AG09309 (cell line): ENCODE measurements at places on chromosomes 4 and X.
A peak's percentile ranks its signal among the peaks of the same experiment; 100 is the strongest.

DNA sequence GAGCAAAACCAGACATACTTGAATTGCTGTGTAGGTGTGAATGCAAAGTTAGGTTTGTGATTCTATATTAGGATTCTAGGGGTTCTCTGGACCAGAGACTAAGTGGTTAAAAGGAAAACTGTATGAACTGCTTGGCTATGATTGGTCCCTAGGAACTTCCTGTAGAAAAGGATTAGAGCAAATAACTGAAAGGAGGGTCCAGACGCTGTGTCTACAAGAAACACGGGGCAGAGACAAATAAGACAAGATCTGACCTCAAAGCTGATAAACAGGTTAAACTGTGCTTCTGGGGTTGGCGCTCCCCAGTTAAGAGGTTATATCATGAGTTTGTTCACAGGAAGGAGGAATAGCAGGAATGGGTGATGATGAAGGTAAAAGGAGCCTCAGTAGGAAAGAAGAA lies 183.6 kb downstream of the MGST2 start:
- DNase-seq: no peak

GRCh38 chr4:16066586-16067128 lies 17.2 kb downstream of the PROM1 start:
- DNase-seq: no peak

- DNase-seq: no peak
Observed at GRCh38 chr4:8441499-8442091, 1.0 kb downstream of the TRMT44 start.

DNA sequence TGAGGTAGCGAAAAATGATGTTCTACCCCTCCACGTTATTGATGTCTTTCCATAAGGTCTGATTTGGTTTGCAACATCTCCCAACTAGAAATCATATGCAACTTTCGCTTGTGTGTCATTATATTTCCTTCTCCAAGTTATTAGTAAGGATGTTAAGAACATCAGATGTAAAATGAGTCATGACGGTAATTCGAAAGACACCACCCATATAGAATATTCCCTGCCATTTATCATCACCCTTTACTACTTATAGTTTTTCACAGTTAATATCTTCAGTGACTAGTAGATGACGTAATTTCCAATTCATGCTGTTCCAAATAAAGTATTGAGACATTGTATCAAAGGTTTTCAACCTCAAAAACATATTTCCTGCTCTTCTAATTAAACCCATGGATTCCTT lies 146.7 kb upstream of the MAP3K15 start:
- no peak for DNase-seq

DNA sequence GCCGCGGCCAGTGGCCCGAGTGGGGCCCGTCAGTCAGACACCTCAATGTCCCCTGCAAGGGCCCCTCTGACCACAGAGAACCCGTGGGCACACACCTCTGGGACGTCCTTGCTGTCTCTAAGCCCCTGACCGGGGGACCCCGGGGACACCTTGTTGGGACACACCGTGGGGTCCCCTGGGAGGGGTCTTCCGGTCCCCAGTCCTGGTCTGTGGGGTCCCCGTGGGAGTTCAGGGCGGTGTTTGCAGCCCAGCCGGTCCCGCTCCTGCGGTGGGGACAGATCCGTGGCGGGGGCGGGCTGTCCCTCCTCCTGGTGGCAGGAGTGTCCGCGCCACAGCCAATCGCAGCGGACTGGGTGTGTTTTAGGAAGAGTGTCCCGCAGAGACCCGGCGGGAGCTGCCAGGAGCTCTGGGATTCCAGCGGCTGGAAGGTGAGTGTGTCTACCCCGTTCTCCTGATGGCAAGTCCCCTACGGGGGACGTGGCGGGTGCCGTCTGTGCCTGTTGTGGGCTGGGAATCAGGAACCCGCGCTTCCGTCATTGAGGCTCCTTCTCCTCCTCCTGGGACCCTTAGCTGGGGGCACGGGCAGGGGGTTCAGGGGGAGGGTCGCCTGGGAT lies 5.1 kb upstream of the PLCXD1 start:
- no peak for DNase-seq

GRCh38 chr4:95985791-95986550 lies 146.1 kb downstream of the PDHA2 start:
- no peak for DNase-seq

DNA sequence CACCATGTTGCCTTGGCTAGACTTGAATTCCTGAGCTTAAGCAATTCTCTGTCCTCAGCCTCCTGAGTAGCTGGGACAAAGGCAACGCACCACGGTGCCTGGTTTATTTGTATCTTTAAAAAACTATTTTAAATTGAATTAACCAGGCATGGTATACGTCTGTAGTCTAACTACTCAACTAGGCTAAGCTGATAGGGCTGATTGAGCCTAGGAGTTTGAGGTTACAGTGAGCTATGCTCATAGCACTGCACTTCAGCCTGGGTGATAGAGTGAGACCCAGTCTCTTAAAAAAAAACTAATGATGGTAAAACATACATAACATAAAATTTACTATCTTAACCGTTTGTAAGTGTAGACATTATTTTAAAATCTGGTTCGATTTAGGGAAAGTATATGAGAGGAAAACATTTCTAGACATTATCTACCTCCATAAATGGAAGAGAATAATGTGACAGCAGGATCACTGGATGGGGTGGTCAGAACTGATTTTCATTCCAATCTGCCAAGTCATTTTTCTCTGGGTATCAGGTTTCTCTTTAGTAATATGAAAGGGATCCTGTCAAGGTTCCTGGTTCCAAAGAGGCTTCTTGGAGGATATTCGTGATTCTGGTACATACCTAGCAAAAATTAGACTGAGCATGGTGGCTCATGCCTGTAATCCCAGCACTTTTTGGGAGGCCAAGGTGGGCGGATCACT lies 8.7 kb upstream of the ITGB1BP2 start:
- DNase-seq: no peak

- DNase-seq: no peak
Observed at GRCh38 chr4:139584784-139585183, 28.8 kb upstream of the SETD7 start.

DNA sequence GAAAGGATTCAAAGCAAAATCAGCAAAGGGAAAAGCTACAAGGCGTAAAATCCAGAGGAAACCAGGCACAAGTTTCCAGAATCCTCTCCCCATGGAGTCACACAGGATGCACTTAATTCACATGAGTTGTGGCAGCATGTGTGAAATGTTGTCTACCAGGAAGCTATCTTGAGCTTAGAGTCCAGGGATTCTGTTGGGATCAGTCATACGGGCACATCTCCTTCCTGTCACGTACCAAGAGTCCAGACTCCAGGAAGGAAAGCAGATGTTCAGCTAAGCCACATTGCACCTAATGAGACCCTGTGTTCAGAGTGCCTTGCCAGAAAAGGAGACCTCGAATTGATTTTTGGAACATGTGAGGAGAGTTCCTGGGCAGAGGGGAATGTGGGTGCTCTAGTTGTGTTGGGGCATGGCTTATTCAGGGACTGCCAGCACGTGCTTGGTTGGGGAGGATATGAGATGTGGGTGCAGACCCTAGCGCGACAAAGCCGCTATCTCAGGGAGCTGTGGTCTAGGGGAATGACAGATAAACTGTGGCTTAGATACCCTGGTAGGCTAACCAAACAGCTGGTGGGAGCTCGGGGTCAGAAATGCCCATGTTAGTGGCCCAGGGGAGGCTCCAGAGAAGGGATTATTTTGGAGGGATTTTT lies 70.0 kb downstream of the EVC start:
- DNase-seq: peak; percentile 33

- no peak for DNase-seq
Observed at GRCh38 chr4:5220028-5220427, 168.7 kb downstream of the STK32B start.

GRCh38 chr4:13907255-13907751 lies 279.8 kb upstream of the BOD1L1 start:
- peak; percentile 95 for DNase-seq

DNA sequence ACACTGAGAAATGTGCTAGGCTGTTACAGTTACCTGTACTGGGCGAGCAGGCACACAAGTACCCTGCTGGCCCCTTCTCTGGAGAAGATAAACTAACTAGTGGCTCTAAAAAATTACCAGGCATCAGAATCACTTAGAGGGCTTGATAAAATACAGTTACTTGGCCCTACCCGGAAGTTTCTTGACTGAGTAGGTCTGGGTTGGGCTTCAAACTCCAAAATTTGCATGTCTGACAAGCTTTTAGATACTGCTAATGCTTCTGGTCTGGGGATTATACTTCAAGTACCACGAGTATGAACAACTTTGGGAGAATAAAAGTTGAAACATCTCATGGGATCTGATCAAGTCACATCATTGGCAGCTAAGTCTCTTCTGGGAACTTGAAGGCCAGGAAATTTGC lies 30.8 kb downstream of the CEP135 start:
- DNase-seq: no peak

DNA sequence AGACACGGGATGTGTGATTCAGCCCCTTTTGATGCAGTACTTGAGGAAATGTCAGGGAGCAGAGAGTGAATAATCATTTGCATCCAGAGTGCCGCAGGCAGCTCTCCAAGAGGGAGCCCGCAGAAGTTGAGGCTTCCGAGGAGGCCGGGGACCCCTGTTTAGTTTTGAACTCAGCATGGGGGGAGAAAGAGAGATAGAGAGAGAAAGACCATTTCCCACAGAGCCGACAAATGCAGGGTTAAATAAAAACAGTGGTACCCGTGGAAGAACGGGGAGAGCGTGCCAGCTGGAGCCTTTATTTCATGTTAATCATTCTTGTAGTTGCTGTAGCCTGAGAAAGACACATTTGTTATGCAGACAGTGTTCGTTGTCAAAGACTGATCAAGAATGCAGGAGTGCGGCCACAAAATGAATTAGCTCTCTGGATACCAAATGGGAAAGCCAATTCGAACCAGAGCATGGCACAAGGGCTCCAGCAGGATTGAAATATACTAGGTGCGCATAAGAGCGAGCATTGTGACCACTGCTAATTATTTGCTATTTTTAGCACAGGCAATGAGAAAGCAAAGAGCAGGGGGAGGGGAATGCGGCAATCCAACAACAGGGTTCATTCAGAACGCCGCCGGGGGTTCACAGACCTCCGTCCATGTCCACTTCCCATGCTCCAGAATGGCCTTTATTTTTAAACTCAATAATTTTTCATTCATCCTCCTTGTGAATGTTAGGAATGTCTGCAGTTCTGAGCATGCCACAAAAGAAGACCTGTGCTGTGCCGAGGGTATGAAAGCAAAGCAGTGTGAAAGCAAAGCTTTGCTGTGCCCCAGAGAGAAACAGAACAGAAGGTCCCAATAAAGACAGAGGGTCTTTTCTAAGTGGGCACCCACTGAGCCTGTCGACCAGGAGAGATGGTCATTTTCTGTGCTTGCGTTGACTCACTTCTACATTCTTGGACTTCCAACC lies 243.9 kb upstream of the VCX3A start:
- DNase-seq: no peak
